HuH-7 (cell line): ENCODE measurements at places on chromosomes 11 and 22.
A peak's percentile ranks its signal among the peaks of the same experiment; 100 is the strongest.

DNA sequence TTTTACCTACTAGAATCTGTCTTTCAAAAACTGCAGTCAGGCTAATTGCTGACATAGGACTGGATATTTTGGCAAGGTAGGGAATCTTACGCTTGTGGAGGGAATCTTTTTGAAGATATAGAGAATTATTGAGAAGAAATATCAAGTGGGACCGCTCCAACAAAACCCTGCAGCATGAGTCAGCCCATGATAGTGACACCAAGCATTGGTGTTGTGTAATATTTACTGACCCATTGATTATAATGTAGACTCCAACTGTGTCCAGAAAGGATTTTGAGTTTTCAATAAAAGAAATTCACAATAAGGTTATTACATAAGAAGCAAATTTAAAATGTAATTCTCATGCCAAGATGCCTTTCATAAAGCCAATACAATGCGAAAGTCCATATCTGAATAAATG lies 20.7 kb downstream of the MS4A4A start:
- DNase-seq: no peak

DNA sequence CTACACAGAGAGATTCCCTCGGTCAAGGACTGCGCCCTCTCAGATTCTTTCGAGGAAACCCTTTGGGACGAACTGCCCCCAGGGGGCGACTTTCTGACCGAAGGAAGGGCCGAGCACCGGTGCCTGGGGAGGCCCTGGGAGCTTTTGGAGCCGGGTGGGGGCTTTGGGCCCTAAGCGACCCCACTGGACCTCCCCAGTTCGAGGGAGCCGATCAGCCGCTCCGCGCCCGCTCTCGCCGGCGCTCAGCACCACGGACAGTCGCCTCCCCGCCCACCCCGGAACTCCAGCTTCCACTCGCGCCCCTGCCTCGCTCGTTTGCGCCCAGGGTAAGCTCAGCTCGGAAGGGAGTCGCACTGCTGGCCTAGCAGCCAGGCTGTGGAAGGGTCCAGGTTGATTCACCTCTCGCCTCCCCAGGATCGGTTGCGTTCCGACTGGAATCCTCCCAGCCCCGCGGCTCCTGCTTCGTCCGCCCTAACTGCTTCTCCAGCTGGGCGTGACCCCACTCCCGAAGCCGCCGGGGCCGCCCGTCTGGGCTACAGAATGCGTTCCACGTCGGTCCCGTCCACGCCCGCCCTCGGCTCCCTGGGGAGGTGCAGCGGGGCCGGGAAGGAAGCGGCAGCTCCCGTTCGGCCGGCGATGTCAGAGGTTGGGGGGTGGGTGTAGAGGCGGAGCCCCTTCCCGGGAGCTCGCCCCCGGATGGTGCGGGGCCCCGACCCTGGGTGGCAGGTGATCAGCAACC lies 428 bp downstream of the SCN3B start:
- peak; percentile 47 for DNase-seq

- DNase-seq: no peak
These were observed 24.1 kb downstream of the GRAMD1B start for GRCh38 chr11:123454060-123454651.

GRCh38 chr22:30284172-30284571 lies 5.1 kb downstream of the CASTOR1 start:
- no peak for DNase-seq

DNA sequence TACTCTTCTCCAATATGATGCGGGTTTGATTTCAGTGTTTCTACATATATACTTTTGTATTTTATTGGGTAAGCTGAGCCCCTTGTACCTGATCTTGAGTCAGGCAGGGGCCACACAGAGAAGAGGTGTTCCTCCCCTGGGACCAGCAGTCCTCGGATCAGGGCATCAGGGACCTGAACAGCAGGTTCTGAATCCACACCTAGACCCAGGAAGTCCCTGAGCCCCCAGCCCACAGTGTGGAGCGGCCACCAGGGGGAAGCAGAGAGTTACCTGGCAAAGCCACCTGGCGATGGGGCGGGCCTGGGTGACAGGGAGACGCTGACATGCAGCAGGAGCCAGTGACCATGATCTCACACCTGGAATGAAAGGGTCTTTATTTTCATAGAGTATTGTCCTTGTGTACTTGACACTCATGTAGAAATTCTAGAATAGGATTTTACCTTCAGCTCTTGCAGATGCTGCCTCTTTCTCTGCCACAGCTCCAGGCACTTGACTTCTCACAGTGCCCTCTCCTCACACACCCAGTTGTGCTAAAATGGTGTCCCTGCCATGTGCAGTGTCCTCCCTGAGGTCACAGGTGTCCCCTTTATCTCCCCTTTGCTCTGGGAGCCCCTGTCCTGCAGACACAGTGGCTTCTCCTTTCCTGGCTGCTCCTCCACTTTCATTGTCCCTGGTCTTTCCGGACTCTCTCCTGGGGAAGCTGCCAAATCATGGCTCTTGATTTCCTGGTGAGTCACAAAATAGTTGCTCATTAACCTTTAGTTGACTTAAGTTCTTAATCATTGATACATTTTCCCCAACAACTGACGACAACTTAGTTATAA lies 48.5 kb downstream of the GGTLC2 start:
- DNase-seq: peak; percentile 65

GRCh38 chr11:101718402-101718801 lies 134.6 kb upstream of the TRPC6 start:
- no peak for DNase-seq

DNA sequence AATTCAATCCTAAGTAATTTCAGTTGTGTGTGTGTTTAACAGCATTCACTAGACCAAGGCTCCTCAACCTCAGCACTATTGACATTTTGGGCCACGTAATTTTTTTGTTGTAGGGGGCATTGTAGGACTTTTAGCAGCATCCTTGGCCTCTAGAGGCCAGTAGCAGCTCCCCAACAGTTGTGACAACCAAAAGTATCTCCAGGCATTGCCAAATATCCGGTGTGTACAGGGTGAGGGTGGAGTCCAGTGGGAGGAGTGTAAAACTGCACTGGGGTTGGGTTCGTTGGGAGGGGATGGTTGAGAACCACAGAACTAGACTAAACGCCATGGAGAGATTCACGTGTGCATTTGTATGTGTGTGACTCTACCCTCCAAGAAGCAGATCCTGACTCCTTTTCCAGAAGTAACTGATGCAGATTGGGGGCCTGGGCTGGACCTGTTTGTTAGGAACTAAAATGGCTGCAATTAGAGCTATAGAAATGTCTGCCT lies 5.9 kb upstream of the PHF21A start:
- peak; percentile 89 for DNase-seq

- no peak for DNase-seq
These were observed 359.0 kb downstream of the BRD1 start for GRCh38 chr22:49468487-49469198.

- no peak for DNase-seq
These were observed 21.5 kb upstream of the POU2AF1 start for GRCh38 chr11:111400595-111400994.

- no peak for DNase-seq
These were observed 59.5 kb downstream of the TNRC6B start for GRCh38 chr22:40237241-40237640.

GRCh38 chr22:45169591-45170466 lies 6.1 kb downstream of the NUP50 start:
- DNase-seq: no peak

DNA sequence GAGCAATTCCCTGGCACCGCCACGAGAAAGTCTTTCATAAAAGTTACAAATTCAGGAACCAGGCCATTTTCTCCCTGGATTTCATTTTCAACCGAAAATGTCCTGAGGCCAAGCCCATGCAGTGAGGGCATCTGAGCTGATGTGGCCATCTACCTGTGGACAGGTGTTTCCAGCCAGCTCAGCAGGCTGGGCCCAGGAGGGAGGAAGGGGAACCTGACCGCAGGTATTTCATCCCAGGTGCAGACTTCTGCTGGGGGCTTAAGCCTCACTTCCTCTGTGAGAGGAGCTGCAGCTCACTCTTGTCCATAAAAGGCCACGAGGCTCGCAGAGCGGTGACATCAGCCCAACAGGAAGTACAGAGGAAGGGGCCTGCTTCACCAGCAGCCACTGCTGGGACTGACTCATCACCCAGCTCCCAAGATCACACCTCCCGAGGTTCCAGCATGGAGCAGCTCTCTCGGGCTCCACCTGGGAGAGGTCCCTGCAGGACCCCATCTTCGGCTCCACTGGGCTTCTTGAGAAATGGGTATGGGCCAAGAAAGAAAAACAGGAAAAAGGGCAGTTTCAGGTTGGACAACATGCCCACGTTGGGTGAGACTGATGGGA lies 56.4 kb downstream of the MYH9 start:
- DNase-seq: no peak

- DNase-seq: no peak
These were observed 7.6 kb downstream of the ATXN10 start for GRCh38 chr22:45678961-45679912.

DNA sequence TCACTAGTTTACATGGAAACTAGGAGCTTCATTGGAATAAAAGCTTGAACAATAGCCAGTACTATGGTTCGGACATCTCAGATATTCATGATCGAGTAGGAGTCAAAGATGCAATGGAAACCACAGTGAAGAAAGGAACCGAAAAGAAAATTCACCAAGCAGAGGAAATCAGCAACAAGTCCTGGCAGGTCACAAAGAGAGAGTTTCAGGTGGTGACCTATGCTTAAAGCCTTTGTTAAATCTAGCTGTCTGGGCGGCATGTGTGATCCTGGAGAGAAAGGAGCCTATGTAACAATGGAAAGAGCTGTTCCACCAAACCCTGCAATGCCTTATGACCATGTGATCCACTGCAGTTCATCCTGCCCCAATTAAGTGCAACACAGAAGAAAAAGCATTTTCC lies 68.9 kb upstream of the POU2AF2 start:
- no peak for DNase-seq

- DNase-seq: peak; percentile 99
These were observed 2.1 kb downstream of the LGALS12 start for GRCh38 chr11:63508009-63508408.

GRCh38 chr11:134581121-134581626 lies 169.1 kb upstream of the B3GAT1 start:
- no peak for DNase-seq

GRCh38 chr22:35598396-35598710 lies 18.8 kb downstream of the MB start:
- DNase-seq: no peak

DNA sequence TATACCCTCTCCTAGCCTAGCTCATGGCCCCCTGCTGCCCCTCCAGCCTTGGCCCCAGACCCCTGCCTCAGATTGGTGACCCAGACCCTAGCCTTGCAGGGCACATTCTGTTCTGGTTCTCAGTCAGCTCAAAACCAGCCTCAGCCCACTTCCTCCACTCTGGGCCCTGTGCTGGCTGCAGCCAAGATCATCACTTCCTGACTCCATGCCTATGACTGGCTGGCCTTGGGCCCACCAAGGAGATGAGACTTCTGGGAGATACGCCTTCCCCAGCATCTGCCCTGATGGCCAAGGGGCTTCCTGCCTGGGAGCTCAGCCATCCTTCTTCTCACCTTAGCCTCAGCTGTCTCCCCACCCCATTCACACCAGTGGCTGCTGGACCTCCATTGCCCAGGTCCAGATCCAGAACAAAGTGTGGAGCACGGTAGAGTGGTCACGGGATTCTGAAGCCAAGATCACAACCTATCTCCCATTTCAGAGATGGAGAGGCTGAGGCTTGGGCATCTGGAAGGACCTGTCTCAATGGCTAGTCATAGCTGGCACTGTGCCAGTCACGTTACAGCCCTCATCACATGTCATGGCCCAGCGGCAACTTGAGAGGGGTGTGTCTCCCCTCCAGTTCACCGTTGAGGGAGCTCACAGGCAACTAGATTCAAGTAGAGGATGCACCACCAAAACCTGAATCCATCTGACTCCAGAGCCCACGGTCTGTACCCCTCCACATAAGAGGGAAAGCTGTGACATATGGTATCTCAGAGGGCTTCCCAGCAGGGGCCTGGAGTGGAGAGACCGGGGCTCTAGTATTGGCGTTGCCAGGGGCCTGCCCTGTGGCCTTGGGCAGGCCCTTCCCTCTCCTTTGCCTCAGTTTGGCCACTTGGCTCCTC lies 43.0 kb upstream of the KLHL35 start:
- DNase-seq: no peak

DNA sequence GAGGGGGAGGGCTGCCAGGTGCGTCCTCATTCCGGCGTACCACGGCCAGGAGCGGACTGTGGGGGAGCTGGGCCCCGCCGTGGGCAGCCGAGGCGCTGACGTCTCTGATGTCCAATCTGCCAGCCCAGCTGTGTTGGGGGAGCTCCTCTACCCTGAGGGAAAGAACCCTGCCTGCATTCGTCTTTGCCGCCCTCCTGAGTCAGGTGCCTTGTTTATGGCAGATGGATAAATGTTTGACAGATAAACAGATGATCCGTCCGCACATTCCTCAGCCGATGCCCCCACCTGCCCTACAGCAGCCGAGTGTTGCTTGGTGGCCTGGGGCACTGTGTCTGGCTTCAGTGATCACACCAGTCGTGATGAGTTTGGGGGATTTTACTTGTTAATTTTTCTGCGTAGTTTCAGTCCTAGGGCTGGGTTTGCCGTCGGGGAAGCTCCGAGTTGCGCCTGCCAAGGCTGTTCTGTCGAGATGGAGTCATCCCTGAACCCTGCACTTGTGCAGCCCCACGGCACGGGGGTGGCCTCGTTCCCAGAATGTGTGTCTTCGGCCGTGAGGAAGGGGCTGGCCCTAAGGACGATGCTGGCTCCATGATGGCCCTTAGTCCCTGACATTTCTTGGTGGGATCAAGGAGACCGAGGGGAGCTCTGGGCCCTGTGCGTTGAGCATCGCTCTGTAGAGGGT lies 1083.9 kb downstream of the BRD1 start:
- DNase-seq: no peak

DNA sequence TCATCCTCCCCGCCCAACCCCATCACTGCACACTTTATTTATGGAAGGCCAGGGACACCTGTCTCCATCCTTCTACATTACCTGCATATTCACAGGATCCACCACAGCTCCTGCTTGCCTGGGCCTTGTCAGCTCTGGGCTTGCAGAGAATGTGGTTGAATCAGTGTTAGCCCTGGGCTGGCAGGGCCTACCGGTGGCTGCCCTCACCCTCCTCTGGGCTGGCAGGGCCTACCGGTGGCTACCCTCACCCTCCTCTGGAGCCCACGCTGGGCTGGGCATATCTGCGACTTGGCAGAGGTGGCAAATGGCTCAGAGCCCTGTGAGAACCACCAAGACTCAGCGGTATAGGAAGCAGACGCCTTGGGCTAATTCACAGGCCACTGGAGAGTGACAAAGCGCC lies 300.9 kb downstream of the NTM start:
- DNase-seq: no peak

- DNase-seq: no peak
These were observed 6.1 kb downstream of the DCUN1D5 start for GRCh38 chr11:103085758-103086365.

DNA sequence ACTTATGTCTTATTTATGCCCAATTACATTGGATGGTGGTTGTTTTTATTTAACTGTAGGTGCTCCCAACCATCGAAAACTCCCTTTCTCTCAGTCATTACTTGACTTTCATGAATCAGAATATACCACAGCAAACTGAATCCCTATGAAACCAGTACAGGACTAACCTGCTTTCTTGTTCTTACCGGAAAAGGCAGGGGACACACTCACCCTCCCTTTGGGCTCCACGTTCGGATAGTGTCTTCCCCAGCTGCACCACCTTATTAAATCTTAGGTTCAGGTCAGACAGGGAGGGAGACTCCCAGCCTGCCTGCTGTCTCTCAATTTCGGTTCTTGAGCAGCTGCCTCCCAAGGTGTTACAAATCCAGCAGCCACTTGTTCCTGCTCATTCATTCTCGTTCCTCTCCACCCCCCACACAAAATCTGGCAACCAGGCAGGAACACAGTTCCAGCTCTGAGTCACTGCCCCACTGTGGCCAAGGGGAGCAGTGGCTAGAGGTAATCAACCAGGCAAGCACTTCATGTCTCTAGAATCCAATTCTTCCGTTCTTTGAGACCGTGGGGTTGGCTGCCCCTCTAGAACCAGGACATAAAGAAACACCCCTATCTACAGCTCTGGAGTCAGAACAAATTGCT lies 133.0 kb downstream of the PLEKHA7 start:
- no peak for DNase-seq
